ENCODE measurements at places on chromosomes 11 and 22.

GRCh38 chr22:39839917-39840510, 53.5 kb downstream of the ENTHD1 start:
- DNase-seq = no peak

DNA sequence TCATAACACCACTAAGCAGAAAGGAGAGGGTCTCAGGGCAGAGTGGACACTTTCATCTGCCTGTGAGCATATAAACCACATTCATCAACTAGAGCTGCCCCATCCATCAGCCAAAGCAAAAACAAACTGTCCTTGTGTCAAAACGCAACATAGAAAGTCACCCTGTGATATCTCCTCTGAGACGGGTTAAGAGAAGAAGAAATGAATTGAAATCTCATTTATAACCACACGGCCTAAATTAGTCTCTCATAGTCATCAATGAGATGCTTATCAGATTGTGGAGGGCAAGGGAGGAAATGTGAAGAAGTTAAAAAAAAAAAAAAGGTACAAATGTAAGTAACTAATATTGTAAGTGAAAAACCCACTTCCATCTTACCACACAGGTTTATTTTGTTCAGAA, 75.7 kb downstream of the SIK3 start:
- no peak for DNase-seq

DNA sequence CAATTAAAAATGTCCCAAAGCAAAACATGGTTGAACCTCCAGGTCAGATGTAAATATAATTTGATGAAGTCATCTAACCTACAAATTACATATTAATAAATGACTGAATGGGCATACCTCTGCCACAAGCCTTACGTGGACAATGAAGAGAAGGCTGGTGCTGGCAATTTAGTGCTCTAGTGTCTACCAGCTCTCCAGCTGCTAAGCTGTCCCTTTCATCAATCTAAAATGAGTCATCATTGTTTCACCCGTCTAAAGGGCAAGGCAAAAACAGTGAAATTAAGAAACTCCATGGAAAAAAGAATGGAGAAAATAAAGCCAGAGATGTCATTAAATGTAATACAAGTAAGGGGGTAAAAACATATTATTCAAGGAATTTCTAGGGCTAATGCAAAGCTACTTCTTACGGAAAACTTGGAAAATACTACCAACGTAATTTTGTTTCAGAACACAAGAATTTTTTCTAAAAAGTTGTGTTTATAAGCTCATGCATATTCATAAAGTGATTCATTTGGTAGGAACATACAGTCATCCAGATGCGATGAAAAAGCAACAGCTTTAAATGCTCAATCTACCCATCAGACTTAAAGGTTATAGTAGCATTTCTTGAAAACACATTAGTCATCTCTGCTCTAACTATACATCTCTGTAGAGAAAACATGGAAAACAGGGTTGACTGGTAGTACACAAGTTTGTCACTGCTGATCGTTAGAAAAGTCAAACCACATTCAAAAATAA, 71.5 kb downstream of the SIK3 start:
- DNase-seq = no peak

- DNase-seq = no peak
These were observed 19.8 kb upstream of the TMPRSS5 start for GRCh38 chr11:113725913-113726312.

DNA sequence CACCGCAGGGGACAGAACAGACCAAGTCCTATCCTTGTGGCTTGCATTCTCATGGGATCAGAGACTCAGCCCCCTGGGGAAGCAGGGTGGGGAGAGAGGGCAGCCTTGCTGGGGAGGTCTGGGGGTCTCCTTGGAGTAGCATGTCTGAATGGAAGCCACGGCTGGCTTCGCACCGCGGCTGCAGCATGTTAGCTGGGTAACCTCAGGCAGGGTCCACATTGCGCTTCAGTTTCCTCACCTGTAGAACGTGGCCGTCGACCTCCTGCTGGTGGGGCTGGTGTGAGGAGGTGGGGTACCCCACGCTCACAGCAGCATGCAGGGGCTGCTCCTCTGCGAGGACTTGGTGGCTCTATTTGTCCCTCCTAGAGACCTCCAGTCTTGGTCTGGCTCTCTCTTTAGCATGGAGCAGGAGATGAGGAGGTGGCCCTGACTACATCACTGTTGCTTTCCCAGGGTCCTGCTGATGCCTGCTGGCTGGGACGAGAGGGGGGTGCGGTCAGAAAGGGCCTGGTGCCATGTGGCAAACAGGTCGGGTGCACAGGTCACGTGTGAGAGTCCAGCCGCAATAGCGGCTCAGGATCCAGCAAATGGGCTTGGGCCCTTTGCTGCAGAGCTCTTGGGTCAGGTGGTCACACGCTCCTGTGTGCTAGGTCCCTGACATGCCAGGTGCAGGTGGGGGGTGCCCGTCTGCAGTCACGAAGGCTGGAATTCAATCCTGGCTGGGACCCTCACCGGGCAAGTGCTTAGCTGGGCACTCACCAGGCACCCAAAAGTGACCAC, 35.4 kb upstream of the SMIM38 start:
- no peak for DNase-seq

Measured in NCI-H187 treated with DMSO at 0.1 percent for 48 hours (cell line).